Stimulated activated CD4-positive, alpha-beta T cell treated with anti-CD3 and anti-CD28 coated beads, Interleukin-15, amount 100 ng/mL, for 1 hour (primary cell): ENCODE measurements at places on chromosomes 2 and 18.

DNA sequence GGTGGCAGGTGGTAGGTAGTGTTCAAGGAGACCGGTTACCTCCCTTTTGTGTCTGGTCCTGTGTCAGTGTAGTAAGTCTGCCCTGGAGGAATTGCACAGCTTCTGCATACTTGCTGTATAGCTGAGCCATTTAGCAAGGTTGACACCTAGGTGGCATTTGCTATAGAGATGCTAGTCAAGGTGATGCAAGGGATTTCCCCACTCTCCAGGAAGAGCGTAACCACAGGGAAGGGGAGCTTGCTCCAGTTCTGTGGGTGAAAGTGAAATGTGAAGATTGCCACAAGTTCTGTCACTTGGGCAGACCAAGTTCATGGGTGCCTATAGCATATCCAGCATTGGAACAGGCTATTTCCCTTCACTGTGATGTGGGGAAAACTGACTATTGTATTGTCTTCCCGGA lies 28.1 kb downstream of the NAT8 start:
- no peak for DNase-seq

DNA sequence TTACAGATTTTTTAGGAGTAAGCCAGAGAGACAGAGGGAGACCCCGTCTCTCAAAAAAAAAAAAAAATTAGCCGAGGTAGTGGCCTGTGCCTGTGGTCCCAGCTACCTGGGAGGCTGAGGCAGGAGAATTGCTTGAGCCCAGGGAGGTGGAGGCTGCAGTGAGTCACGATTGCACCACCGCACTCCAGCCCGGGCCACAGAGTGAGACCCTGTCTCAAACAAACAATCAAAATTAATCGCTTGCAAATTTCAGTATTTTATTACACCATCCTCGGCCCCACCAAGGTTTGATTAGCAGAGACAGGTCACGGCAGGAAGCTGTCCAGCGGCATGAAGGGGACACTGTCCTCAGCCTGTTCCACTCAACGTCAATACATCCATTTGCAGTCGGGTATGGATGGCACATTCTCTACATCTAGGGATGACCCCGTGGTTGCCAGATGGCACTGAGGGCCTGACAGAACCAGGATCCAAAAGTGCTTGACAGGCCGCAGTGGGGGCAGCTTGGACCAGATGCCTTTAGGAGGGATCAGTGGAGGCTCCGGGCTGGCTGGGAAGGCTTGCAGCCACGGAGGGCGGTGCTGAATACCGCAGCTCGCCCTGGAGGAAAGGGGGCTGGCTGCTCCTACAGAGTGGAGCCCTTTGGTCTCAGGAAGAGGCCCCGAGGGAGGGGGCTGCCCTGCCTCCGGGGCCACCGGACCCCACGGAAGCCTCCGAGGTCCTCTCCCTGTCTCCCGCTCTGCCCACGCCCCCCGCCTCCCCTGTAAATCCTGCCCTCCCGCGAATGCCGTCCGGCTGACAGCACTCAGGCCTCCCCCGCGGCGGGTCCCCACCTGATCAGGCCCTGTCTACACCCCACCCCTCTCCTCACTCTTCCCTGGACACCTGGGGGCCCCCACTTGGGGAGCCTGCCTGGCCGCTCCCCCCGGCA lies 13.1 kb downstream of the ASPRV1 start:
- no peak for DNase-seq

DNA sequence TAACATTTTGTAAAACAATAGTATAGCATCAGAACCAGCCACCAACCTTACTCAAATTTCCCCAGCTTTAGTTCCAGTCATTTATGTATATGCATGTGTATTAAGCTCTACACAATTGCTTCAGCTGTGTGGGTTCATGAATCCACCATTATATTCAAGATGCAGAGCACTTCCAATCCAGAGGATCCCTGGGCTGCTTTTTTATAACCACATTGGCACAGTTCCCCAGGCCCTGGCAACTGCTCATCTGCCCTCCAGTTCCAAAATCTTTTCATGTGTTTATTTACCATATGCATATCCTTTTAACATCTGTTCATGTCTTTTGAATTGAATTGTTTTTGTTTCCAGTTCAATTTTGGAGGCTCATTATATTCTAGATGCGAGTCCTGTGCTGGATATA lies 482.9 kb upstream of the HS6ST1 start:
- no peak for DNase-seq

GRCh38 chr2:54347622-54348021 lies 91.6 kb upstream of the TSPYL6 start:
- DNase-seq, result no peak

DNA sequence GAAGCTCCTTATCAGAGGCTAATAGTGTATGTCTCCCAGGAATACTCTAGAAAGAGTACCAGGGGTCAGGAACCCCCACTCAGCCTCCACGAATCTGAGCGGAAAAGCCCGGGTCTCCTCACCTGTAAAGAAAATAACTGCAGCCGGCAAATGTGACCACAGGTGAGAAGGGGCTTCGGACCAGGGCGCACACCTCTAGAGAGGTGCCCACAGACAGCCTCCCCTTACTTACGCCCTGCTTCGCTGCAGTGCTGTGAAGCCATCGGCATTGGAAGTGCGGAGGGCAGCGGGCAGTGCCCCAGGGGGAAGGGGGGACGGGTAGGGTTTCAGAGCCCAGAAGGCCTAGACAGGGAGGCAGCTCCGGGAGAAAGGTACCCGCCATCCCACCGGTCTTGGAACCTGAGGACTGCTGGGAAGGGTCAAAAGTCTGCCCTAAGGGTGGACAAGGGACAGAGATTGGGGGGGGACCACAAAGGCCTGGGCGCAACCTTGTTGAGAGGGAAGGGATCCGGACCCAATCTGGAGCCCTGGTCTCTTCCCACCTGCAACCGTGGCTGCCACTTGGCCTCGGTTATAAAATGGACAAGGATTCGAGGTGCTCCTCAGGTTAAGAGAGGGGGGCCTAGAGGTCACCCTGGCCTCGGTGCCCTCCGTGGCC lies 642 bp upstream of the STEAP3 start:
- no peak for DNase-seq
